ENCODE measurements at places on chromosomes 5 and 9. TPM values are rescaled to one million over a fixed set of nuclear protein-coding genes. Genes with fewer than 3 reads are reported as not detected.

Gene ZMAT2
- total RNA-seq = 50.9 TPM

Gene DMRTA1
- 0.18 TPM for total RNA-seq

Gene HTR4
- total RNA-seq = not detected

Gene YIPF5
- total RNA-seq = 79.2 TPM

Gene FOXD4L5
- total RNA-seq = 0.16 TPM

Gene ANKRD31
- 0.13 TPM for total RNA-seq

Gene PGM5
- total RNA-seq = not detected

Data from osteocyte (in vitro differentiated cells).